ENCODE measurements at places on chromosomes 4 and X.

GRCh38 chr4:156294577-156294976 lies 340.9 kb upstream of the CTSO start:
- peak; percentile 18 for ATAC-seq

DNA sequence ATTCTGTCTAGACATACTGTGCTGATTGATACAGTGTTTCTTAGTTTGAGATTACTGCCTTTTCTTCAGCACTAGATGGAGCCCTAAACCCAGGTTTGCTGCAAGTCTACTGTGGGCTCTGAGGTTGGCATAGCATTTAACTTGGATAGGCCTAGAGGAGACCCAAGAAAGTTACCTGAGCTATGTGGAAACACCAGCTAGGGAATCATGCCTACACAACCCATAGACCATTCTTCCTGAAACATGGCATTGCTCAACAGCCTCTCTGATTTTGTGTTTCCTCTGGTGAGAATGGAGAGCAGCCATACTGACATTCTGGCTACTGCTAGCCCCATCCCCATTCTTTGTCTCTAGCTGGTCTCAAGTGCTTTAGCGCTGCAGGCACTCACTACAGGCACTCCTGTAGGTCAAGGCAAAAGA lies 287.7 kb upstream of the PCDH18 start:
- ATAC-seq, result no peak

DNA sequence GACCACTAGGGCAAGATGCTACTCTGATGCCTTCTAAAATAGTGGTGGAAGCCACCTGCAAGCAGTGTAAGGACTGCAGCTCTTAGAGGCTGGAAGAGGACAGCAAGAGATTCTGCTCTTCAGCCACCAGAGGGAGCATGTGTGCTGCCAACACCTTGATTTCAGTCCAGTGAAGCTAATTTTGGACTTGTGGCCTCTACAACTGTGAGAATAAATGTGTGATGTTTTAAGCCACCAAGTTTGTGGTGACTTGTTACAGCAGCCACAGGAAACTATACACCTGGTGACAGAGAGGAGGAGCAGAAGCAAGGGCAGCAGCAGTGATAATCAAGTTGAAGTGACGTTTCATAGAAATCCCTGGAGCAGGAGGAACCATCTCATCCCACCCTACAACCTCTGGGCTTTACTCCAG lies 55.9 kb downstream of the FGFBP1 start:
- peak; percentile 41 for ATAC-seq

- peak; percentile 96 for ATAC-seq
Measured at GRCh38 chr4:98491899-98492559, 166.4 kb downstream of the TSPAN5 start.

GRCh38 chr4:26303008-26303407 lies 17.8 kb upstream of the RBPJ start:
- ATAC-seq, result no peak

- ATAC-seq, result peak; percentile 62
Measured at GRCh38 chrX:151177141-151178027, 1.0 kb downstream of the GPR50 start.

GRCh38 chr4:57435300-57435699 lies 325.1 kb upstream of the IGFBP7 start:
- ATAC-seq, result no peak

- no peak for ATAC-seq
Measured at GRCh38 chrX:12891915-12892506, 14.4 kb upstream of the TLR8 start.

- peak; percentile 74 for ATAC-seq
Measured at GRCh38 chr4:56871371-56871866, 36.3 kb upstream of the REST start.

DNA sequence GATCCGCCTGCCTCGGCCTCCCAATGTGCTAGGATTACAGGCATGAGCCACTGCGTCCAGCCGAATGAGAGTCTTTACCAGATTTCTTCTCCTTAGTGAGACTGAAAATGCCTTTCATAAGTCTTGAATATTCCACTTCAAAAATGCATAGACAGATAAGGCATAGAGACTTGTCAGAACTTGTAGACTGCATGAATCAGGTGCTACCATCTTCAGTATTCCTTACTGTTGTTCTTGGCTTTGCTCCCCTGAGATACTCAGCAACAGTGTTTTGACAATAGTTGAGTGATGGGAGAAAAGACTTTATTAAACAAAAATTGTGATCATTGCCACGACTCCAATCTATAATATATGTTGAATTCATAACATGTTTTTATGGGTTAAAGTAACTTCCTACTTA lies 11.0 kb downstream of the TKTL2 start:
- ATAC-seq, result peak; percentile 45

DNA sequence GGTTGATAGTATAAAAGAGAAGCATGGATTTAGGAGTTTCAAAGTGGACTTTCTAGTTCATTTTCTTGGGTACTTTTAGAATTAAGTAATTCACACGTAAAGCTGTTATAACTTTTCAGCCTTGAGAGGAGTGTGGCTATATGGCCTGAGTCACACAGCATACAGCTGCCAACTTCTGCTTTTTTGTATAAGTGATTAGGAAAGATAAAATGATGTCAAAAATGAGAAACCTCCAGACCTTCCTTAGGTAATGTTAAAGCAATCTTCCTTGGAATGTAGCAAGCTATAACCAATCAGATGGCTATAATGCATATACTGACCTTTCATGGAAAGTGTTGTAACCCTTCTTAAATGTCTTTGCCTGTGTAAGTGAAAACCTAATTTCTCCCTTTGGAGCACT lies 39.2 kb downstream of the RAB40AL start:
- no peak for ATAC-seq
